ENCODE measurements at places on chromosomes 7 and 10.

DNA sequence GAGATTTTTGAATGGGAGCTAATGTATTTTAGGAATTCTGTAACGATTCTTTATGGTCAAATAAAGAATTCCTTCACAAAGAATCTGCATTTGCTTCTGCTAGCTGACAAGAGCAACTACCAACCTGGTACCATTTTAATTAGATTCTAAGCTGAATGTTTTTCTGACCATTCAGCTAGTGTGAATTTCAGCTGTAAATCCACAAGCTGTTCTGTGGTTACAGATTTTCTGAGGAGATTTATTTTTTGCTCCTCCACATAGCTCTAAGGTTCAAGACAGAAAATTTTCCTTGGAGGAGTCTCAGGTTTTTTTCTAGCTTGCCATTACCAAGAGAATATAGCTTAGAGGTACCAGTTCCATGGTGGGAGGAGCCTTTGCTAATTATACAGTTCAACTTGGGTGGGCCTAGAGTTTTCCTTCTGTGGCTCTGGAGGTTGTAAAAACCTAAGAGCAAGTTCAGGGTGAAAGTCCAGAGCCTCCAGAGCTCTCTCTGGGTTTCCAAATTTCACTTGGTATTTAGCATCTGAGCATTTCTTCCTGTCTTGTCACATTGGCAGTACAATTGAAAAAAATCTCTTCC, 120.1 kb downstream of the JAZF1 start:
- H3K4me3 ChIP-seq = no peak overlapping the region
- H3K4me1 ChIP-seq = peaks cover 2% of the 10 kb centered on the region
- DNase-seq = no peak
- H3K27me3 ChIP-seq = no peaks in the 10 kb centered on the region
- H3K27ac ChIP-seq = peak overlapping the region; percentile 48
- H3K36me3 ChIP-seq = no peaks in the 10 kb centered on the region

DNA sequence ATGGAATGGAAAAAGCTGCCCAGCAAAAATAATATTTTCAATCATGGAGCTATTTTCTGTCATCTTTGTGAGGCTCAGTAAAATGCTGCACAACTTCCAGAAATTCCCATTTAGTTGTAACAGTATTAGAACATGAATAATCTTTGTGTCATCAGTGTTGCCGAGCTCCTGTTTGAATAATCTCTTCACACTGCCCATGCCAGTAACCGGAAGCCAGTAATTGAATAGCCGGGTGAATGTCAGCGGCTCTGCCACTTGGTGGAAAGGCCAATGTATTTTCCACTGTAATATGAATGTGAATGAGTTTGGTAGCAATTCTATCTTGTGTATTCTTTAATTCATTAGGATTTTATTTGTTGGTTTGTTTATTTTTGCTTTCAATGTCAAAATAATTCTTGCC, 172.5 kb upstream of the INSYN2A start:
- no peak overlapping the region for H3K4me3 ChIP-seq
- no peaks in the 10 kb centered on the region for H3K4me1 ChIP-seq
- H3K27me3 ChIP-seq = no peaks in the 10 kb centered on the region
- peaks cover 8% of the 10 kb centered on the region for H3K36me3 ChIP-seq

GRCh38 chr10:118564652-118565051, 30.8 kb downstream of the PRLHR start:
- H3K4me1 ChIP-seq = no peaks in the 10 kb centered on the region
- H3K36me3 ChIP-seq = no peaks in the 10 kb centered on the region
- no peak overlapping the region for H3K27ac ChIP-seq
- no peak overlapping the region for H3K4me3 ChIP-seq
- no peak for DNase-seq

GRCh38 chr10:61248013-61248412, 205.2 kb downstream of the TMEM26 start:
- H3K4me3 ChIP-seq = no peak overlapping the region
- no peaks in the 10 kb centered on the region for H3K4me1 ChIP-seq
- no peaks in the 10 kb centered on the region for H3K27me3 ChIP-seq
- no peak overlapping the region for H3K27ac ChIP-seq
- no peaks in the 10 kb centered on the region for H3K36me3 ChIP-seq

DNA sequence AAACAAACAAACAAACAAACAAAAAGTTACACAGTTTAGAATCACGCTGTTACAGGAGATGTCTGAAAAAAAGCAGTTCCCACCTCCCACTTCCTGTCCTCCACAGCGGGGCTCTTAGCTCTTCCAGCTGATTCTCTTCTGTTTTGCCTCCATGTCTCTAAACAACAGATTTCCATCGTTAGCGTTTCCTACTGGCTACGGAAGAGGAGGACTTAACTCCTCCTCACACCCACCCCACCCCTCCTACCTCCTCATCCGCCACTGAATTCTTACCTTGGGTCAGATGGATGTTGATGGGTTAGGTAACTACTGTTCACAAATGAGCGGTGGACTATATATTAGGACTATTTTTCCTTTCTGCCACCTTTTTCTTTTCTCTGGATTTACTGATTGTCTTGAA, 36.8 kb upstream of the NUB1 start:
- DNase-seq = peak; percentile 5
- peaks cover 3% of the 10 kb centered on the region for H3K4me1 ChIP-seq
- H3K4me3 ChIP-seq = no peak overlapping the region
- no peaks in the 10 kb centered on the region for H3K27me3 ChIP-seq
- no peak overlapping the region for H3K27ac ChIP-seq

DNA sequence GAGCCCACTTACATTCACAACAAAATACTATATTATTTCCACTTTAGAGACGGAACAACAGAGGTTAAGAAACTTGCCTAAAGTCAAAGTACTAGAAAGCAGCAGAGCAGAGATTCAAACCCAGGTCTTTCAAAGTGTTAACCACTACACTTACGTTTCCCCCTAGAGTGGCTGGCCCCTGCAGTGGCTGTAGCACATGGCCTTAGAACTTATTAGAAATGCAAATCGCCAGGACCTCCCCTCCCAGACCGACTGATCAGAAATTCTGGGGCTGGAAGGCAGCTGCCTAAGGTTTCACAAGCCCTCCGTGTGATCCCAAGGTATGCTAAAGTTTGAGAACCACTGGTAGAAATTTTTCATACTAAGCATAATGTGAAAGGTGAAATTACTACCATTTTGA, 8.1 kb downstream of the MPP7 start:
- peaks cover 8% of the 10 kb centered on the region for H3K4me1 ChIP-seq
- H3K4me3 ChIP-seq = no peak overlapping the region
- H3K27me3 ChIP-seq = no peaks in the 10 kb centered on the region

DNA sequence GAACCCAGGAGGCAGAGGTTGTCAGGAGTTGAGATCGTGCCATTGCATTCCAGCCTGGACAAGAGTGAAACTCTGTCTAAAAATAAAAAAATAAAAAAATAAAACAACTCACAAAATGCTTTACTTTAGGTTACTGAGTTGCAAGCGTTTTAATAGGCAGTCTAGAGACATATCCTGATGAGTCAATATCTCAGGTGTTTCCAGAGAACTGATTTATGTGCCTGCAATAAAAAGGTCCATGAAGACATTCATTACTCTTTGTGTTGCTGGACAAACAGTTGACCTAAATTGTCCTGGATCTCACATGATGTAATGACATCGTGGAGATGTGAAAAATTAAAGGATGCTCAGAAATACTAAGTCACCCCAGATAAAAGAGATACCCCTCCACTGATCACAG, 31.5 kb downstream of the CDNF start:
- no peaks in the 10 kb centered on the region for H3K4me1 ChIP-seq
- H3K36me3 ChIP-seq = no peaks in the 10 kb centered on the region
- no peak for DNase-seq
- no peak overlapping the region for H3K4me3 ChIP-seq
- no peak overlapping the region for H3K27ac ChIP-seq

- H3K4me3 ChIP-seq = no peak overlapping the region
- no peak for DNase-seq
- H3K36me3 ChIP-seq = no peaks in the 10 kb centered on the region
- no peaks in the 10 kb centered on the region for H3K27me3 ChIP-seq
- no peak overlapping the region for H3K27ac ChIP-seq
Observed at GRCh38 chr10:45437587-45438465, 63.8 kb downstream of the ALOX5 start.

GRCh38 chr10:15486404-15486803, 115.3 kb upstream of the FAM171A1 start:
- no peak overlapping the region for H3K27ac ChIP-seq
- no peak for DNase-seq
- no peaks in the 10 kb centered on the region for H3K27me3 ChIP-seq
- H3K4me3 ChIP-seq = no peak overlapping the region
- H3K36me3 ChIP-seq = no peaks in the 10 kb centered on the region

DNA sequence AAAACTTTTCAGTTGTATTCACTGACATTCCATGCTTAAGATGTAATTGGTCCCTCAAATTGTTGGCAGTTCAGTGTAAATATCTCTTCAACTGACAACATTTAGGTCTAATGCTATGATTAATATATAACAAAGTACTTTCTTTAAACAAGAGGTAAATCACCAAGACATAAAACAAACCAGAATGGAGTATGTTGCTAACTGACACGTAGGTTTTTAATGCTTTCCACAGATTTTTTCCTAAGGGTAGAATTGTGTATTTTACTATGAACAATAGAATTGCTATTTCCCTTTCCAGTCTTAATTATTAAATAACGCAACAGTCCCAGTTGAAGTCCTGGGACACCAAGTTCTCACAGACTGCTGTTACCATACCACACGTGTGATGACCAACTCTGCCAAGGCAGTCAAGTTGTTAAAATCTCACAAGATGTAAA, 4.1 kb downstream of the JCAD start:
- no peak overlapping the region for H3K27ac ChIP-seq
- no peaks in the 10 kb centered on the region for H3K36me3 ChIP-seq
- H3K4me1 ChIP-seq = peaks cover 7% of the 10 kb centered on the region

DNA sequence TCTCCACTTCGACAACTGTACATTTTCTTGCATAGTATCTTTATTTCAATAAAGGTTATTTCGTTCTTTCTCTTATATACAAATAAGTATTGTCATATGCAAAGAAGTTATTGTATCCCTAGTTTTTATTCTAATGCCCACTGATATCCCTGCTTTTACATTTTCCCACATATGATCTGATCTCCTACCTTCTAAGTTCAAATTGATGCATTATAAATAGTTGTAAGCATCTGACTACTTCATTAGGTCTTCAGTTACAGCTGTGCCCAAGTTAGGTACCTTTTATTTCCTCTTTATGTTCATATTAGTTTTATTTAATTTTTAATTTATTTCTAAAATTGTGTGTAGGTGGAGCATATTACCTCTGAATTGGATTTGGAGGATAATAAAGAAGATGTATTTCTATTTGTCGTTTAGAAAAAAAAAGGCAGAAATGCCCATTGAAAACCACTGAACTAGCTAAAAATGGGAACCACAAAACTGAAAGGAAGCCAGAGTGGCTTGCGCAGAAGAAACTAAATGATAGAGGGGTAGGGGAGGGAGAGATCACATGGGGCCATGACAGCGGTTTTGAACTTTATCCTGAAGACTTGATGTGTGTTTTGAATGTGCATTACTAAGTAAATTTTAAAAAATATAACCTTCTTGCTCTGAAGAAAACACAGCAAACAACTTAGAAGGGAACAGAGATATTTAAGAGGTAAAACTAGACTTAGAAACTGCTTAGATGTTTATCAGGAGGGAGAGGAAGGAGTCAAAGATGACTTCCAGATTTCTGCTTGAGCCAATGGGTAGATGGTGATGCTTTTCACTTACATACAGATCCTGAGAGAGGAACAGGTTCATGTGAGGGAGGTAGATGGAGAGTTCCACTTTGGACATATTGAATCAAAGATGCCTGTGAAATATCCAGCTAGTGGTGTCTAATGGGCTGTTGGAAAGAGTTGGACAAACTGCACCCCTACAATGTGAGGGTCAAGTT, 9.3 kb upstream of the ZC3HAV1L start:
- H3K36me3 ChIP-seq = no peaks in the 10 kb centered on the region
- no peaks in the 10 kb centered on the region for H3K4me1 ChIP-seq
- no peaks in the 10 kb centered on the region for H3K27me3 ChIP-seq
- H3K4me3 ChIP-seq = no peak overlapping the region

GRCh38 chr10:12020574-12020973, 22.0 kb downstream of the UPF2 start:
- H3K27me3 ChIP-seq = no peaks in the 10 kb centered on the region
- no peaks in the 10 kb centered on the region for H3K4me1 ChIP-seq
- peaks cover 3% of the 10 kb centered on the region for H3K36me3 ChIP-seq

GRCh38 chr7:136528329-136528728, 340.1 kb upstream of the CHRM2 start:
- no peaks in the 10 kb centered on the region for H3K27me3 ChIP-seq
- no peak overlapping the region for H3K27ac ChIP-seq
- DNase-seq = peak; percentile 27
- no peaks in the 10 kb centered on the region for H3K36me3 ChIP-seq

GRCh38 chr7:130667593-130668257, 823 bp downstream of the COPG2 start:
- H3K27me3 ChIP-seq = no peaks in the 10 kb centered on the region
- peaks cover 2% of the 10 kb centered on the region for H3K36me3 ChIP-seq
- H3K27ac ChIP-seq = peak overlapping the region; percentile 88
- H3K4me1 ChIP-seq = peaks cover 2% of the 10 kb centered on the region
- H3K4me3 ChIP-seq = peak overlapping the region; percentile 93

DNA sequence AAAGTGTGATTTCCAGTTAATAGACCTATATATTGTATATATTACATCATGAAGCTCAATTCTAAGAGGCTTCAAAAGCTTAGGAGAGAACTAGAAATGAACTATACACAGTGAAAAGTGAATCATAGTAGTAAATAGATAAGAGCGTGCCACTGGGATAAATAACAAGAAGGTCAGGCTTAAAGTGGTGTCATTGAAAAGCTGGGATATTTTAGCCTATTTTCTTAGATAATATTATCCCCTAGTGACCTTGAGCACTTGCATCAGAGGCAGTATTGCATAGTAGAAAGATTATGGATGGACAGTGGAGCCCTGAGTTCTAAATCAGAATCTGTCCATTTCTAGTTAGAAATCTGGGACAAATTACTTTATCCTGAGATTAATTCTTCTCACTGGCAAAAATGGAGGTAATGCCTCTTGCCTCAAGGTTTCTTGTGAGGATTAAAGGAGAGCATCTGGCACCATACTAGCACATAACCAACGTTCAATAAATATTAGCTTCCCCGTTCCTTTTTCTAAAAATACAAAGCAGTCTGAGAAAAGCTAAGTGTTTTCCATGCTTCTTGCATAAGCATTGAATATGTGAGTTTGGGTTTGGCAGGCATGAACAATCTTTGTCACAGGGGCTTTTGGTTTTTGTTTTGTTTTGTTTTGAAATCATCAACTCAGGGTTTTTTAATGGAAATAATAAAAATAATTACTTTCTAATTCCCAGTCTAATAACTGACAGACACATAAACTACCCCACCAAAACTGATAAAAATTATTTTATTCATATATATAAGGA, 27.3 kb upstream of the MACC1 start:
- no peak overlapping the region for H3K4me3 ChIP-seq
- DNase-seq = no peak
- no peaks in the 10 kb centered on the region for H3K36me3 ChIP-seq

GRCh38 chr10:124693396-124693795, 50.8 kb downstream of the FAM53B start:
- no peak for DNase-seq
- no peaks in the 10 kb centered on the region for H3K27me3 ChIP-seq
- H3K27ac ChIP-seq = no peak overlapping the region
- H3K4me3 ChIP-seq = no peak overlapping the region
- H3K4me1 ChIP-seq = peaks cover 13% of the 10 kb centered on the region
- peaks cover 22% of the 10 kb centered on the region for H3K36me3 ChIP-seq

GRCh38 chr7:36393826-36394225, 4.2 kb downstream of the ANLN start:
- H3K4me1 ChIP-seq = peaks cover 9% of the 10 kb centered on the region
- H3K27me3 ChIP-seq = no peaks in the 10 kb centered on the region
- no peak overlapping the region for H3K4me3 ChIP-seq
- no peak overlapping the region for H3K27ac ChIP-seq

GRCh38 chr10:628386-629045, 61.0 kb downstream of the DIP2C start:
- H3K4me1 ChIP-seq = peaks cover 23% of the 10 kb centered on the region
- no peak for DNase-seq
- peaks cover 6% of the 10 kb centered on the region for H3K36me3 ChIP-seq
- peak overlapping the region; percentile 24 for H3K4me3 ChIP-seq
